Astrocyte (in vitro differentiated cells and primary cell): ENCODE measurements at places on chromosomes 7 and 10.

DNA sequence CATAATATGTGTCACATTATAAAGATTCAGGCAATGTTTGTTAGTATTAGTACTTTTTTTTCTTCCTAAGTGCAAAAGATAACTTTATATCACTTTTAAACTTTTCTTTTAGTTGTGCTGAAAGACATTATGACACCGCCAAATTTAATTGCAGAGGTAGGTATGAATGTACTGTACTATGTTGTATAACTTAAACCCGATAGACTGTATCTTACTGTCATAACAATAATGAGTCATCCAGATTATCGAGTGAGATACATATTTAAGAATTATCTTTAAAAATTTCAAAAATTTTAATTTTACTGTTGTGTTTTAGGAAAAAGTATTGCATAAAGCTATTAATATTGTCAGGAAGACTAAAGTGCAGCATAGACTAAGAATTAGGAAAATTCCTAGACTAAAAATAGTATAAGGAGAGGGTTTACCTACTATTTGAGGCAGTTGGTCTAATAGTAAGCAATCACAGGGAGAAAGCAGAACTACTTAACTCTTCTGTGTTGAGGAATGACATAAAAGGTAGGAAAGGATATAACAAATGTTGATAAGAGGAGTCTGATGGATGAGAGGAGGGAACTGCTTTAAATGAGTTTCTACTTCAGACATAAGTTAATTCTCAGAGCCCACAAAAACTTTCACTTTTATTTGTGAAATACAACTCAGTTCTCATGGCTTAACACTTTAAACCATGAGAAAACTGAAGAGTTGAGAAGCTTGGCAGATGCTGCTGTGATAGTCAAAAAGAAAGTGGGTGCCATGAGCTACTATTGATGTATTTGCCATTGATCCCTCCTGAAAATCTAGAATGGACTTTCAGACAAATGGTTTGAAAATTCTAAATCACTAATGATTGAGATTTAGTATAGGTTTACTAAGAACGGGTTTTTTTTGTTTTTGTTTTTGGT lies 67.8 kb downstream of the PTEN start:
- DNase-seq = no peak

- no peak for DNase-seq
Measured at GRCh38 chr10:44457259-44457658, 72.4 kb upstream of the CXCL12 start.

DNA sequence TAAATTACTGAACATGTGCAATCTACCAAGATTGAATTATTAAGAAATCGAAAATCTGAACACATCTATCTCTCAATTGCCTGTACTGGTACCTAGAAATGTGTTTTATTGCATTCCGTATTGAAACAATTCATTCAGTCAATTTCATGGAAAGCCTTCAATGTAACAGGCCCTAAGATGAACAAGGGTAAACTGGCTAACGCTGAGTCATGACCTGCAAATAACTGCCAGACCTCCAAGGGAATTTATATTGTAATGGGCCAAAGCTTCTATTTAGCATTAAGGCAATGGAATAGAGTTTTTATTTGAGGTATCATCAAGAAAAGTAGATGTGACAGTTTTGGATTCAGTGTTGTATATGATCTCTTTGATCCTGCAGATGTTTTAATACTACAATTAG lies 49.9 kb upstream of the CD36 start:
- peak; percentile 9 for DNase-seq

DNA sequence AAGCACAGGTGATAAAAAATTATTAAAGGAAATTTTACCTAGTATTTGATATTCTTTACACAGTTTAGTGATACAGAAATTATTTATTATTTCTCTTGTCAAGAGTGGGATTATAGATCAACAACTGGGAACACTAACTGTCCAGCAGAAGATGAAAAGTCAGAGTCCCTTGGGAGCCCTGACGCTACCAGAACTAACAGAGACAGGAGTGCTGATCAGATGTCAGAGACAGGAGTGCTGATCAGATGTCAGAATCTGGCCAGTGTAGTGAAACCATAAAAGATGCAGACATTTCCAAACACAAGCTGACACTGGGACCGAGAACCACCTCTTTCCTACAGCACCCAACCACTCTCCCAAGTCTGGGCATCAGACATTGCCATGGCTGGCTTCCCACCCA lies 828.2 kb downstream of the TNS3 start:
- no peak for DNase-seq

DNA sequence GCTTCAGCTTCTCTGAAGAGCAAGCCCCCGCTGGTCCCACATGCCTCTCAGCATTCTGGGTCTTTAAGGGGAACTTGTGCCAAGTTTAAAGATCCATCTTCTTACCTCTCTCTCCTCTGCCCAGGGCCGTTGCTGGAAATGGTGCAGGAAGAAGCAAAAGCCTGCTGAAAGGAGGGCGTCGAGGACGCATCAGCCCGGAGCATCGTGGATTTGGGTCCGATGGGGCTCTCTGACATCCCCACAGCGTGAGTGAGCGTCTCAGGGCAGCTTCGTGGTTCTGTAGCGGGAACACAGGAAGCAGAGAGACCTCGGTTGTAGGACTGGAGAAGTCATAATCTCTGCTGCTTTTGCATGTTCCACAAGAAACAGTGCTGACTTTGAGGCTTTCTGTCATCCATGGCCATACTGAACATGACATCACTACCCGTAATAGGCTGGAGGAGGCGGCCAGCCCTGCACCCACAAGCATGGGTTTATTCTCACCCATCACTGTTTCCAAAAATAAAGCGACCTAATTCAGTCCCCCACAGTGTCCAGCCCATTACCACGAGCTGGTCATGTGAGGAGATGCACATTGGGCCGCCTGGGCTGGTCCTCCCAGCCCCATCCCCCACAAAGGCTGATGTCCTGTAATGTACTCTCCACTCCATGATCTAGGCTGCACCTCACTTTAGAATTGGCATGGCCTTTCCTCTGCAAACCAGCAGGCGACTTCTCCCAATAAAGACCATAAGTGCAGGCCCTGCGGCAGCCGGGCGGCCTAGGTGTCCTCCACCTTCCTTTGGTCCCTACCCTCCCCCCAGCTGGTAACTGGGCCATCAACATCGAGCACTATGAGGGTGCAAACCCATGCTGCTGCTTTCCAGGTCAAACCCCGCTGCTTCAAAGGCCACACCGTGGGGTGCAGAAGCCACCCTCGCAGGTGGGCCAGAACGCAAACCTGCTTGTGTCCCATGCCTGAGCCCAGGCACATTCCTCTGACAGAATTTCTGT lies 276.9 kb downstream of the TNS3 start:
- no peak for DNase-seq

- no peak for DNase-seq
Measured at GRCh38 chr10:118956802-118957442, 72.6 kb upstream of the NANOS1 start.

GRCh38 chr10:11144626-11145494 lies 127.2 kb downstream of the CELF2 start:
- no peak for DNase-seq

DNA sequence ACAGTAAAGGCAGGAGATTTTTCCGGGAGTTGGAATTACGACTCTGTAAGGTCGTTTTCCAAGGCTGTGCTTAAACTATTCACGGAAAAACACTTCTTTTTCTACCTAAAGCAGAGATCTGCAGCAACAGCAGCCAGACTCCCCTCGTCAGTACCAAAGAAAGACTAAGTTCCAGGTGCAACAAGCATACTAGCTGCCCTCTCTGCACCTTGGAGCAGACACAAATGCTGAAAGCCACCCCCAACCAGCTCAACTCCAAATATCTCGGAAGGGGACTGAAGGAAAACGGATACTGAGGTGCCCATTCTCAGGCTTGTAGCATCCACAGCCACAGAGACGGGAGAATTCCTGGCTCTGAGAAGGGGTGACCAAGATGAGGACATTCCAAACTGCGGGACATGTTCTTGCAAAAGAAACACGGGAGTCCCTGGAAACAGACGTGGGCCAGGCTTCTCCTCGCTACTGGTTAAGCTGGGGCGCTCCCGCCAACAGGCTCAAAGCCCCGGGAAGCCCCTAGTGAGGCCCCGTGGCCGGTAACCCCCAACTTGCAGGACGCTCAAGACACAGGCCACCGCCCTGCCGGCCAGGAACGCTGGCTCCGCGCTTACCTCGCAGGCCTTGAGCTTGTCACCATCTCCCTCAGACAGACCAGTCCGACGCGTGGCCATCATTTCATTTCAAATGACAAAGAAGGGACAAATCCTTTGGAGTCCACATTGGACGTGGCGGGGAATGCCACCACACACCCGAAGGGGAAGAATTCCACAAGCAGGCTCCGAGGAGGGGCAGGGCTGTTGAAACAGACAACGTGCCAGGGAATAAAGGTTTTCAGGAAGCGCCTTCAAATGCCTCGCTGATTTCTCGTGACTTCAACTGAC lies 2.2 kb downstream of the ARHGAP21 start:
- no peak for DNase-seq

GRCh38 chr7:25663877-25664276 lies 435.6 kb upstream of the NPVF start:
- DNase-seq = no peak

- DNase-seq = no peak
Measured at GRCh38 chr10:23070913-23071218, 24.5 kb upstream of the MSRB2 start.

- DNase-seq = no peak
Measured at GRCh38 chr10:33272635-33273034, 61.8 kb downstream of the NRP1 start.

DNA sequence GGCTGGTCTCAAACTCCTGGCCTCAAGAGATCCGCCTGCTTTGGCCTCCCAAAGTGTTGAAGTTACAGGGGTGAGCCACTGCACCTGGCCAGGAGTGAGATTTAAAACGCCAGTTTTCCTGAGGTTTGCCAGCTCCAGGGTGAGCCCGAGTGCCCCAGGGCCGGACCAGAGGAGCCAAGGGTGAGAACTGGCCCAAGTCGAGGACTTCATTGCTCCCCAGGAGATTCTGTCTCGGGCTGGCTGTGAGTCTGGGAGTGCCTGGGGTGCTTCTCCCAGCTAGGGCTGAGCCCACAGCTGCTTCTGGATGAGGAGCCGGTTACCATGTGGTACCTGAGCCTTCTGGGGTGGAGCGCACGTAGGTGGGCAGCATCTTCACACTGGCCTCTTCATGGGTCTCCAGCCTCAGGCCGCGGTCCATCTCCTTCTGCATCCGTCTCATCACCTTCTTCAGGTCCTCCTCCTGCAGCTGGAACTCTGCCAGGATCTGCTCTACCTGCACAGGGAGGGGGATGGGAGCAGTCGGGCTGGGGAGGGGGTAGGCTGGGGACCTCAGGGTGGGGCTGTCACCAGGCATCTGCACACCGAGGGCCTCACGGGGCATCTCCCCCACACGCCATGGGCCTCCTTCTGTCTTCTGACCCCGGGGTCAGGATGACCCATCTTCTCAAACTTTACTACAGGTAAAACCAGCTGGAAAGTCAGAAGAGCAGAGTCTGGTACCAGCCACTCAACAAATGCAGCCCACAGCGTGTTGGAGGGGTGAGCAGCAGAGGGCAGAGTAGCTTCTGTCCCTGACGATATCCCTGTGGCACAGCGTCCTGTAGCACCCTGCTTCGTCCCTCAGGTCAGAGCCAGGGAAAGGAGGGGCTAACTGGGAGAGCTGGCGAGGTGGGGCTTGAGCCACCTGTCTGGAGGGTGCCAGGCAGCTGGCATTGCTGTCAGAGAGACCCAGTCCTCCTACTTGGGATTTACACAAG lies 12.1 kb upstream of the MYL7 start:
- DNase-seq = no peak

DNA sequence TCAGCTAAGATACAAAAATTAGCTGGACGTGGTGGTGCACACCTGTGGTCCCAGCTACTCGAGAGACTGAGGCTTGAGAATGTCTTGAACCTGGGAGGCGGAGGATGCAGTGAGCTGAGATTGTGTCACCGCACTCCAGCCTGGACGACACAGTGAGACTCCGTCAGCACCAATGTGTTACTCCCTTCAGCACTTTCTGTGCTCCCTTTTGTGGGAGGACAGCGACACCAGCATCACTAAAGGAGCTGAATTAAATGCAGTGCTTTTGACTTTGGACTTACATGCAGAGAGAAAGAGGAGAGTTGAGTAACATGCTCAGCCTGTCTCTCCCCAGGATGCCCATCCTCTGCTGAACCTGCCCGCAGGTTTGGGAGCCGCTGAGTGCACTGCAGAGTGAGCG lies 92.2 kb upstream of the RHEB start:
- DNase-seq = no peak

DNA sequence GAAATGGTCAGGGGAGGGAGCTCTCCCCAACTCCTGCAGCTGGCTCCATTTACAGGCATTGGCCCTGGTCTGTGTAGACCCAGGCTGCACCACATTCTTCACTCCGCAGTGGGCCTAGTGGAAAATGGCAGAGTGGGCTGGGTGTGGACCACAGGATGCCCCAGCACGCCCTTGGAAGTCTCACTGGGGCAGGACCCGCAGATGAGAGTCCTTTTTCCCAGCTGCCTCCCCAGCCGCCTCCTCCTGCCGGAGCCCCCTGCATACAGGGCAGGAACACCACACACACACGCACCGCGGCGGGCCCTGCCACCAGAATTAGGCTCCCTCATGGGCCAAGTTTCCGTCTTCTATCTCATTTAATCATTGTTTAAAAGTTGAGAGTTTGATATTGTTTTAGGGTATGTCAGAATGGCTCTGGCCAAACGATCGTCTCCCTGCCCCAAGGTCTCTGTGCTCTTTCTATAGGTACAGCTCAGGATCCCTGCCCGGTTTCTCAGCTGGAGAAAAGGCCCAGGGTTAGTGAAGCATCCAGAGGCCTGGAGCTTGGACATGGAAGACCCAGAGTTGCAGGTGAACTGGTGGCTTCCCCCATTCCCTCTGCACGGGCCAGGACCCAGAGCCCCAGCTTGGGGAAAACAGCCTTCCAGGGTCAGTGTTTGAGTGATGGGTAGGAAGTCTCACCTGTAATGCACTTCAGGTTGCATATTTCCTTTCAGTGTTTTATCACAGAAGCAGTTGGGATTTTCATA lies 42.0 kb downstream of the ZNF467 start:
- DNase-seq = no peak

DNA sequence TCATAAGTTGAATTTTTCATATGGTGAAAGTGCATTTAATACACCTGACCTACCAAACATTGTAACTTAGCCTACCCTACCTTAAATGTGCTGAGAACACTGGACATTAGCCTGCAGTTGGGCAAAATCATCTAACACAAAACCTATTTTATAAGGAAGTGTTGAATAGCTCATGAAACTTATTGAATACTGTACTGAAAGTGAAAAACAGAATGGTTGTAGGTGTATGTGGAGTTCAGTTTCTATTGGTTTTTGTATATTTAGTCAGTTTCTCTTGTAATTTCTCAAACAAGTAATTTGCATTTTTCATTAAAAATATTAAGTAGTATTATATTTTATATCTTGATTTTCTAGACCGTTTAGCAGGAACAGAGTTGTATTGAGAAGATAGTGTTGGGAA lies 15.3 kb downstream of the CCDC7 start:
- DNase-seq = no peak

DNA sequence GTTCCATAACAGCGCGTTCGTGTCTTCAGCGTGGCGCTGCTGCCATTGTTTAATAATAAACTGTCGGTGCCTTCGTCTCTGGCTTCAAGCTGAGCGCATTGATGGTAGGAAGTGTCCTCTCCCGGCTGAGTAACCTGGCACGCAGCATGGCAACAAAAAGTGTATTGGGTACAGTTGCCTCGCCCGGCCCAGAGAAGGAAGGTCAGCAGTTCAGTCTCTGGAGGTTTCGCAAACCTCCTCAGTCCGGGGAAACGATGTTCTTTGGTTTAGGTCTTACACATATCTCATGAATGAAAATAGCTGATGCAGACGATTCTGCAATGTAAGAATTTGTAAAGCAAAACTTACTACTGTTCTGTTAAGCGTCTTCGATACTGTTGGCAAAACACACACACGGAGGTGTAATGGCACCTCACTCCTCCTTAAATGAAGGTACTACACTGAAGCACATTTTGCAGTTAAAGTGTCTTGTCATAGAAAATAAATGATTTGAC lies 739 bp upstream of the CCDC186 start:
- DNase-seq = peak; percentile 9

GRCh38 chr10:15316871-15317464 lies 54.1 kb downstream of the FAM171A1 start:
- DNase-seq = no peak
